ENCODE measurements at places on chromosomes 3 and 15.

GRCh38 chr3:60660026-60660425 lies 591.2 kb downstream of the FHIT start:
- DNase-seq, result no peak

DNA sequence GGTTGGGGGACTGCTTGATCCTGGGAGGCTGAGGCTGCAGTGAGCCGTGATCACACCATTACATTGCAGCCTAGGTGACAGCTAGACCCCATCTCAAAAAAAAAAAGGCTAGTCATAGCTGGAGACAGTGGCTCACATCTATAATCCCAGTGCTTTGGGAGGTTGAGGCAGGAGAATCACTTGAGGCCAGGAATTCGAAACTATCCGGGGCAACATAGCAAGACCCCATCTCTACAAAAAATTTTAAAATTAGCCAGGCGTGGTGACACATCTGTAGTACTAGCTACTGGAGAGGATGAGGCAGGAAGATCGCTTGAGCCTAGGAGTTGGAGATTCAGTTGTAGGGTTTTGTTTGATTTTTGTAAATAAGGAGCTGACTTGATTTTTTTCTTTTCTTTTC lies 45.6 kb downstream of the KNL1 start:
- DNase-seq, result no peak

DNA sequence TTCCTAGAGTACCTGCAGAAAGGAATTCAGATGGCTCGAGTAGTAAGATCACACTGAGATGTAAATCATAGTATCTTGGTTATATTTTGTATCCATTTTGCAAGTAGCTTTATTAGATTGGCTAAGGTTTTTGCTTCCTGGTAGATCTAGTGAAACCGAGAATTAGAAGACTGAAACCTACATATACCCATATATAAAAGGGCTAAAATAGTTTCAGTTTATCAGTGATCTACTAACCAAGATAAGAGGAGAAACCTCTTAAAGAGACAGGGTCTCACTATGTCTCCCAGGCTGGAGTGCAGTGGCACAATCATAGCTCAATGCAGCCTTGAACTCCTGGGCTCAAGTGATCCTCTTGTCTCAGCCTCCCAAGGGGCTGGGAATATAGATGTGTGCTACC lies 135.3 kb downstream of the PCCB start:
- no peak for DNase-seq

GRCh38 chr3:24410860-24411259 lies 83.8 kb downstream of the THRB start:
- DNase-seq, result no peak

DNA sequence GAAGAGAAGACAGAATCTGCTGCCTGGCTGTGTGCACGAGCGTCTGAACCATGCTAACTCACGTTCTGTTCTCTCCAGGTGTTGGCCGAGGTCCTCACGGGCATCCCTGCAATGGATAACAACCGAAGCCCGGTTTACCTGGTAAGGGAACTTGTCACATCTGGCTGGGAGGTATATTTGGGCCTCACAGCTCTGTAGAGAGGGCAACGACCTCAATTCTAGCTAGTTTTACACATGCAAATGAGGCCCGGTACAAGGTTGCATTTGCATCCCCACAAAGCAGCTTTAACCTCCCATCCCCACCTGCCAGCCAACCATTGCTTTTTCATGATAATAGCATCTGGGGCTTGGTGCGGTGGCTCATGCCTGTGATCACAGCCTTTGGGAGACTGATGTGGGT lies 22.0 kb upstream of the TATDN2 start:
- no peak for DNase-seq

- DNase-seq, result no peak
These were observed 255.5 kb downstream of the UACA start for GRCh38 chr15:70507772-70508371.

DNA sequence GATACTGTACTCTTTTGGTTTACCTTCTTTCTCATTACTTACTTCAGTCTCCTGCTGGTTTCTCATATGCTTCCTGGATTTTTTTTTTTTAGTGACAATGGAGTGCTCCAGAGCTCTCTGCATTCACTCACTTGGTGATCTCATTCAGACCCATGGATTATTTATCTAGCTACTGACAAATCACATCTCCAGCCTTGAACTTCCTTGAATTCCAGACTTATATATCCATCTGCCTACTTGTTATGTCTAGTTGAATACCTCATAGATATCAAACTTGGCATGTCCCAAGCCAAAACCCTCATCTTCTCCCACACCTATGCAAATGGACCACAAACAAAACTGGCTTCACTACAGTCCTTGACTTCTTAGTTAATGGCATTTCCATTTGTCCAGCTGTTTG lies 234.7 kb upstream of the ZPLD1 start:
- no peak for DNase-seq

DNA sequence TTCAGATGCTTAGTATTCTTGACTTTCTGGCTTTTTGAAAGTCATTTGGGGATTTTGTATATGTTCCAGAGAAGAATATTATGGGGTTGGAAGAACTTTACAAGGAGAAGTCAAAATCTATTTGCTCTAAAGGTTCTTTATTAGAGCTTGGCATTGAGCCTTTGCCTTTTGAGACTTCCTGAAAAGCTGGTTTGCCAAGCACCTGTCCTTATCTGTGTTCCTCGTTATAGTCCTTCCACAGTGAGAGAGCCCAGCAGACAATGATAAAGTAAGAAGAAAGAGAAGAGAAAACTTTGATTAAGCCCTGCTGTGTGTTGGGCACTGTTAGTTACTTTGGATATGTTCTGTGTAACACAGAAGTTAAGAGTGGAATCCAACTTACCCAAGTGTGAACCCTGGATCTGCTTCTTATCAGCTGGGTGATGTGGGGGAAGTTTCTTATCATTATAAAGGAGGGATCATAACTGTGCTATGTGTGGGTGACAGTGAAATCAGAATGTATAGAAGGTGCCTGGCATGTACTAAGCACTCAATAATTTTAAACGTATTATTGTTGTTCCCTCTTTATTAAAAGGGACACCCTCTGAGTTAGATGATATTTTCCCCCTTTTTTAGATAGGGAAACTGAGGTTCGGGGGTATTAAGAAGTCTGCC lies 44.3 kb upstream of the POLR2M start:
- no peak for DNase-seq

Measured in spinal cord (tissue), 10 donors.